ENCODE measurements at places on chromosomes 2 and 18.
A peak's percentile ranks its signal among the peaks of the same experiment; 100 is the strongest.

- DNase-seq, result no peak
Measured at GRCh38 chr18:7230626-7231349, at the start of gene LRRC30. TSS of gene LRRC30 (plus strand) at chr18:7231089. CDS start at chr18:7231139, 50 bp downstream.

- DNase-seq, result no peak
Measured at GRCh38 chr2:238593678-238594077, 167.0 kb downstream of the ASB1 start.

- no peak for DNase-seq
Measured at GRCh38 chr2:138718405-138718804, 61.8 kb downstream of the NXPH2 start.

GRCh38 chr2:235595422-235596010, 101.7 kb downstream of the AGAP1 start:
- DNase-seq, result peak; percentile 77

- peak; percentile 38 for DNase-seq
Measured at GRCh38 chr2:11688222-11689069, 18.5 kb upstream of the NTSR2 start.

DNA sequence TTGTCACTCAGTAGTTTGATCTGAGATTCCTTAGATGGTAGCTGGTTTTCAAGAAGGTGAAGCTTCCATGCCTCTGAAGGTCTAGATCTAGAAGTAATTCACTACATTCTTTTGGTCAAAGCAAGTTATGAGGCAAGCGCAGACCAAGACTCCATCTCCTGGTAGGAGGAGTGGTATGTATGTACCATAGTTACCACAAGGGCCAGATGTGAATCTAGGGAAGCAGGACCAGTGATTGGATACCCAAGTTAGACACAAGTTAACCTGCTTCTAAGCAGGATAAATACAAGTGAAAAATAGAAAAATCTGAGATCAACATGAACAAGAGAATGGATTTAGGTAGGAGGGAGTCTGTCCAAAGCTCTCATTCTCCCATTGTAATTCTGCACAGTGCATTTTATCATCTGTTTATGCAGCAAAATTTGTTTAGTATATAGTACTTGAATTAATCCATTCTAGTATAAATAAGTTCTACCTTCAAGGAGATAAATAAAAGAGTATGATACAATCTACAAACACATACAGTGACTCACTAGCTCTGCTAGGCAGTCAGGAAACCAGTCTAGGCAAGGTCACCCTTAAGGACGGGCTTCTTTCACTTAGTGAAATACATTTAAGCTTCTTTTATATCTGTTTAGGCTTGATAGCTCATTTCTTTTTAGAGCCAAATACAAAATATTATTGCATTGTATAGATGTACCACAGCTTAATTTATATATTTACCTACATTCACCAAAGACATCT, 14.2 kb upstream of the DOCK10 start:
- no peak for DNase-seq

GRCh38 chr2:85838181-85838580, 50.6 kb downstream of the ST3GAL5 start:
- no peak for DNase-seq

GRCh38 chr2:158009399-158009798, 92.3 kb upstream of the UPP2 start:
- DNase-seq, result no peak

GRCh38 chr18:13433685-13434084, 215.1 kb downstream of the LDLRAD4 start:
- no peak for DNase-seq

DNA sequence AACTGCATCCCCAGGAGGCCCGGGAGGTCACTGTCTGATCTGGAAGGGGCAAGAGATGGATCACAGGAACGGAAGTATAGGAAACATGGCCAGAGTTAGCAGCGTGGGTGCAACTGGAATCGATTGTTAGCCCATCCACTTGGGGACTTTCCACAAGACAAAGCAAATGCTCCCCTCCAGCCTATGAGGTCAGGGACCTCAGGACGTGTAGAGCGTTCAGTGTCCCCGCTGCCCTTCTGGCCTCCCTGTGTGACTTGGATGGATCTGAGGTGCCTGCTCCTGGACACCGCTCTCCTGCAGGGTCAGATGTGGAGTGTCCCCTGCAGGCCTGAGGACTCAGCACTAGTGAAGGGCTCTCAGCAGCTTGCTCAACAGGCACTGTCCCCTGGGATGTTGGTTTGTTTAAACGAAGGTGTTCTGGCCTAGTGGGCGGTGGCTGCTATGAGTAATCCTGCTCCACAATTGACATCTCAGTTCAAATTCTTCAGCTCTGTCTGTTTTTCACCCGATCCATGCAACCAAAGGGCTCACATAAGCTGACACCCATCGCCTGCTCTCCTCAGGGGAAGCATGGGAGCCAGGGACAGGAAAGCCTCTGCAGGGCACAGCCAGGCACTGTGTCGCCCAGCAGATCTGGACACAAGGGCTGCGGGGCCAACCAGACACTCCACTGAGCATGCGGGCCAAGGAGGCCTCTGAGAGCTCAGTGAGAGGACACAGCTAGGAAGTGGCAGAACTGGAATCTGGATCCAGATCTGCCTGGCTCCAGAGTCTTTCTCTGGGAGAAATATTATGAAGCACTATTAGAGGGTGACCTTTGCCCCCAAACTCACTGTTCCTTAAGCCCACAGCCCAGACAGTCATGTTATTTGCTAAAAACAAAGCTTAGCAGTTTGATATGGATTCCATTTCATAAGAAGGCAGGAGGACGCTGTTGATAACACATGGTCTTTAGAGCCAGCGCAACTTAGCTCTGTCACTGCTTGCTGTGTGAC, 78.5 kb downstream of the RHOB start:
- no peak for DNase-seq

DNA sequence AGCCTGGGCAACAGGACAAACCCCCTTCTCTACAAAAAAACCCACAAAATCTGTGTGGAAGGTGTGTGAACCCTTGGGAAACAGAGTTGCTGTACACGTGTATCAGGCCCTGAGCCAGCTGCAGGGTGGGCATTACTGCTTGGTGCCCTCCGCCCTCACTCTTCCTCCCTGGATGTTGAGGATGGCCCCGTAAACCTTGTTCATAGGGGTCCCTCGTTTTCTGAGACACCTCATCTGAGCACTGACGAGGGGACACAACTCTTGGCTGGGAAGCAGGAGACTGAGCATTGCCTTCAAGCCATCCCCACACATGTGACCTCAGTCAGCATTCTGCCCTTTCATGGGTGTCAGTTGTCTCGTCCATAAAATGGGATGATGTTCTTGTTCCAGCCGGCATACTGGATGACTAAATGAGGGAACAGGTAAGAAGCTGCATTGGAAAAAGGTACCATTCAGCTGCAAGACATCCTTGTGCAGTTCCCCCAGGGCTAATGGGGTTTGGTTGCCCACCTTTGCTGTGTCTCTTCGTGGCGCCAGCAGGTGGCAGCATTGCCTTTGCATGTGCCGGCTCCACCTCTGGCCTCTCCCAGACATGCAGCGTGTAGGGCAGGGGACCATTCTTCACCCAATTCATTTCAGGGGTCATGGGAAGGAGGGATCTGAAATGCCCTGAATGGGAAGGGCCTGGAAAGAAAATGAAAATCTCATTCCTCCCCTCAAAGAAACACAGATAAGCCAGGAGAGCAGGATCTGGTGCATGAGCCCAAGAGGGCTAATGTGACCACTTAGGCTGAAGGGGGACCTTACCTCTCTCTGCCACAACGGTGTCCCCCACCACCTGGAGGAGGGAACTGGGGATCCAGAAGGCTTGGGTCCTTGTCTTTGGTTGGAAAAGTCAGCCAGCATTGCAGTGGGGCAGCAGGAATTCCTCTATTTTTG, 36.4 kb upstream of the HAAO start:
- DNase-seq, result peak; percentile 89

- no peak for DNase-seq
Measured at GRCh38 chr2:168134485-168134884, 112.9 kb downstream of the STK39 start.

DNA sequence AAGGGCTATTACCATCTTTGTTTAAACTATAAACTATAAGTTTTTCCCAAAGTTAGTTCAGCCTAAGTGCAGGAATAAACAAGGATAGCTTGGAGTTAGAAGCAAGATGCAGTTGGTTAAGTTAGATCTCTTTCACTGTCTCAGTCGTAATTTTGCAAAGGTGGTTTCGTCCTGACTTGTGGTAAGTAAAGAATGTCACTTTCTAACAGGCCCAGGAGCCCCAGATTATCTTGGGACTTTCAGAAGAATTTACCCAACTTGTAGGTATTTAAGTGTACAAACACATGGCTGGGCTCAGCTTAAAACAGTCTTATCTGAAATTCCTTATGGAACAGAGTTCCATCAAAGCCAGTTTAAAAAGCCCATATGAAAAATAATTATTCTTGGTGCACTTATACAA, 18.3 kb upstream of the FAM98A start:
- no peak for DNase-seq

GRCh38 chr2:132547090-132547687, 122.8 kb downstream of the LYPD1 start:
- DNase-seq, result peak; percentile 73

- DNase-seq, result no peak
Measured at GRCh38 chr2:2512931-2513330, 181.9 kb upstream of the MYT1L start.

DNA sequence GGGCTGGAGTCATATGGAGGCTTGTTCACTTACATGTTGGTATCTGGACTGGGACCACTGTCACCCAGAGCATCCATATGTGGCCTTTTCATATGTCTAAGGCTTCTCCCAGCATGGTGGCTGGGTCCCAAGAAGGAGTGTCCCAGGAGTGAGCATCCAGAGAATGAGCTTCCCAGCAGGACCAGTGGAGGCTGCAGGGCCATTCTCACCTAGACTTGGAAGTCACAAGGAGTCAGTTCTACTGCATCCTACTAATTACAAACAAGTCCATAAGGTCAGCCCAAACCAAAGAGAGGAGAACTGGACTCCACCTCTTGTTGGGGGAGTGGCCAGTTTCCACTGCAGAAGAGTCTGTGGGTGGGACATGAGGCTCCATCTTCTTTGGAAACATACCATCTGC, 5.1 kb upstream of the TEX51 start:
- DNase-seq, result peak; percentile 1

- no peak for DNase-seq
Measured at GRCh38 chr2:228066126-228066798, 115.2 kb downstream of the SPHKAP start.

DNA sequence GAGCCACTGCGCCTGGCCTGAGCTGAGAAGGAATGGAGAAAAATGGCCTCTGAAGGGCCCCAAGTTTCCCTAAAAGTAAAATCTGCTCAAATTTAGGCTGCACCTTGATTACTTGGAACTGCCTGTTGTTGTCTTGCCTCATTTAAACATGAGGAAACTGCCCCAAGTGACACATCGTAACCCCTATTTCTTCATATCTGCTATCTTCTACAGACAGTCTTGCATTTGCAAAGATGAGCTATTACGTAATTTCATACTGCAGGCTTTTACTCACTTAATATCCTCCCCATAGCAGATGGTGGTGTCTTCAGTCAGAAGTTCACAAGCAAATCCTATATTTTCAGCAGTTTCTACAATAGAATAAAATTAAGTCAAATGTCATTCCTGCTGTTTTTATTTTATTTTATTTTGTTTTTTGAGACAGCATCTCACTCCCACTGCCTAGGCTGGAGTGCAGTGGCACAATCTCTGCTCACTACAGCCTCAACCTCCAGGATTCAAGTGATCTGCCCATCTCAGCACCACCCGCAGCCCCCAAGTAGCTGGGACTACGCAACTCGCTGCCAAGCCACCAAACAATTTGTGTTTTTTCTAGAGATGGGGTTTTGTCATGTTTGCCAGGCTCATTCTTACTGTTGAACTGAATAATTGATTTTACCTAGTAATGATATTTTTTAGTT, 45.3 kb upstream of the NARS1 start:
- DNase-seq, result no peak

- DNase-seq, result no peak
Measured at GRCh38 chr2:105856581-105856980, 111.9 kb downstream of the NCK2 start.

- DNase-seq, result no peak
Measured at GRCh38 chr2:106562268-106563186, 75.4 kb downstream of the CD8B2 start.

DNA sequence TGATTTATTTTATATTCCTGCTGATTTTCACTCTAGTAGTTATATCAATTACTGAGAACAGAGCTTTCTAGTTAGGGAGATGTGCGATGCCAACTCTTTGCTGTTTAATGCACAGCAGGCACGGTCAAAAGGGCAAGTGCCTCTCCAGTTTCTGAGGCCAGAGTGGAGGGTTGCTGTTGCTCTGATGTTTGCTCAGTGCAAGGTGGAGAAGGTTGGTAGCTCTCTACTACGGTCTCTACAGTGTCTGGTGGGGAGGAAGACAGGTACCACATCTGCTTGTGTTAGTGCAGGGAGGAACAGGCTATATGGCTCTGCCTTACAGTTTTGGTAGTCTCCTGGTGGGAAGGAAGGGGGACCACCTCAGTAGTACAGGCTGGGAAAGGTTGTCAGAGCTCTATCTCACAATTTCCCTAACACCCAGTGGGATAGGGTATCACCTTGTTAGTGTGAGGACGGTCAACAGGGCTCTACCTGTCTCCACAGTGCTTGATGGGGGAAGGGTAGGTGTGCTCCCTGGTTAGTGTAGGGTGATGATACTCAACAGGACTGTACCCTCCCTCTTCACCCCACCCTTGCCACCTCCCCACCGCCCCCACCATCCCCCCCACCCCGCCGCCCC, 85.9 kb downstream of the FANCL start:
- no peak for DNase-seq

- DNase-seq, result no peak
Measured at GRCh38 chr2:48265169-48266030, 264.6 kb upstream of the STON1 start.

- no peak for DNase-seq
Measured at GRCh38 chr2:218259099-218259961, 1.5 kb upstream of the GPBAR1 start.

- no peak for DNase-seq
Measured at GRCh38 chr2:154343282-154343681, 355.2 kb upstream of the KCNJ3 start.

- no peak for DNase-seq
Measured at GRCh38 chr18:79479116-79479760, 83.5 kb downstream of the NFATC1 start.

GRCh38 chr2:154375579-154375931, 322.9 kb upstream of the KCNJ3 start:
- DNase-seq, result peak; percentile 34

- no peak for DNase-seq
Measured at GRCh38 chr2:106269591-106270291, 75.6 kb upstream of the UXS1 start.

- peak; percentile 12 for DNase-seq
Measured at GRCh38 chr2:104976603-104977120, 61.2 kb upstream of the MRPS9 start.

DNA sequence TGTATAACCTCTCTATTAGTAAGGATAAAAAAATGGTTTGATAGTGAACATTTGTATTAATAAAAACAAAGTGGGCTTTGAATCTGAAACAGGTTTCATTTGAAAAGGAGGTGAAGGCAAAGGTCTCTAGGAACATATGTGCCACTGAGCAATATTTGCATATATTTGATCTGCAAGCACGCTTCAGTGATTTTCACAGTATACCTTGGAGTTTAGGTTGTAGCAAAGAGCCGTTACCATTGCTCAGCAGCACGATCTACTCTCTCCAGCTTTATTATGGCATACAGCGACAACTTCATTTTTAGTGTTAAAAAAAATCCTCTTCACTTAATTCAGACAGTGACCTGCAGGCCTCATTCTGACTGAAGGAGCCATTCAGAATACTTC, 75.8 kb upstream of the ZEB2 start:
- DNase-seq, result no peak

GRCh38 chr18:7871560-7872456, 304.7 kb downstream of the PTPRM start:
- DNase-seq, result no peak

GRCh38 chr2:24402242-24403097, 42.1 kb upstream of the ITSN2 start:
- no peak for DNase-seq

- no peak for DNase-seq
Measured at GRCh38 chr2:20925265-20925889, 102.5 kb upstream of the LDAH start.
